Endothelial cell of umbilical vein (primary cell): ENCODE measurements at places on chromosomes 3 and 15. TPM values are rescaled to one million over a fixed set of nuclear protein-coding genes. Genes with fewer than 3 reads are reported as not detected.
A peak's percentile ranks its signal among the peaks of the same experiment; 100 is the strongest.

Gene IL17RE
- 1.2 and 1.5 TPM in 2 replicates for total RNA-seq

- DNase-seq: no peak
Measured at GRCh38 chr3:126770096-126770495, 66.1 kb downstream of the CHCHD6 start.

DNA sequence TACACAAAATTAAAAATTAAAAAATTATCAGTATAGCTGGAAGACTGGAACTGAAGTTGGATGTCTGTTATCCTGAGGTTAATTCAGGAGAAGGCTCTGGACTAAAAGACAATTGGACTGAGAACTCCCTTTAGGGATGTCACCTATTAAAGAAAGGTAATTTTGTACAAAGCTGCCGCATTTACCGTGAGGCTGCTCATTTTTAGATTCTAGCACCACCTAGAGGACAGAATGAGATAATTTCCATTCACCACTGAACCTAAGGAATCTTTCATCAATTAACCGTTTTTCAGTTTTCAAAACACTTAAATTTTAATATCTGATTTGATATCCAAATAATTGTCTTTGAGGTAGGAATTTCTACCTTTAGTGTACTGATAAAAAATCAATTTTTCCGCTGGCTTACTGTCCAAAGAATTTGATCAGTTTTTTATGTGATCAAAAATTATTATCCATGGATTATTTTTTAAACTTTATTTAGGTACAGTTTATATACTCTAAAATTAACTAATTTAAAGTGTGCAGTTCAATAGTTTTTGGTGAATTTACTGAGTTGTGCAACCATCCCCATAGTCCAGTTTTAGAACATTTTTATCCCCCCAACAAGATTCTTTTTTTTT lies 106.7 kb upstream of the TNIK start:
- DNase-seq: peak; percentile 55

Gene CDCP1
- total RNA-seq: 0.22 TPM in 1 of 2 replicates, not detected in the other

Gene SHC4
- 0.20 TPM in 1 of 2 replicates, not detected in the other for total RNA-seq

GRCh38 chr3:130404401-130404800 lies 58.9 kb downstream of the COL6A5 start:
- DNase-seq: no peak

DNA sequence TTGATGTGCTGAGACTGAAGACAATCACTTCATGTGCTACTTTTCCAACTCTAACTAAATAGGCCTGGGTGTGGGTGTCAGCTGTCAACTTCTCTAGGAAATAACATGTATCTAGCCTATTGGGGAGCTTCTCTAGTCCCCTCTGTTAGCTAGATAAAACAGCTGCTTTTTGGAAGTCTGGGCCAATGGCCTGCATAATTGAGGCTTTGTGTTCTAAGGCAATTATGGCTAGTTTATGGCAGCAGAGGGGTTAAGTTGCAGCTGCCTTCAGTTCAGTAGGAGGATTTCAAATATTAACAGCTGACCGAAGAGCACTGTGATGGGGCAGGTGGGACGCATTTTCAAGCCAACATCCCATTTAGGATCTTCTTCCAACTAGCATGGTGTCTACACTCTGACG lies 6.4 kb downstream of the COL8A1 start:
- no peak for DNase-seq

Gene SLC24A5
- not detected in 2 replicates for total RNA-seq

- no peak for DNase-seq
Measured at GRCh38 chr3:82002491-82002890, 241.0 kb upstream of the GBE1 start.

DNA sequence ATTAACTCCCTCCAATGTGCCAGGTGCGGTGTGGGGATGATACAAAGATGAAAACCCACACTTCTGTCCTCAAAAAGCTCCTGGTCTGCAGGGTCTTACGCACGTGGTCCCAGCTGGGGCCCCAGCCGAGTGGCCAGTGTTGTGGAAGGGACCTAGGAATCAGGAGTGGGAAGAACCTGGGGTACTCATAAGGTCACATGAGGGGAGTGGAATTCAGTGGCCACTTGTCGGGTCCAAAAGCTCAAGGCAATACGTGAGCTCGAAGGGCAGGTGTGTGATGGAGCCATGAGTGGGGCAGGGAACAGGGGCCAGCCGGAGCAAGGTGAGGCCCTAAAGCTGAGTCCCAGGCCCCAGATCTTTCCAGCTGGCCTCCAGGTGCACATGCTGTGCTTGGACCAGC lies 260.0 kb upstream of the LYSMD4 start:
- DNase-seq: no peak

DNA sequence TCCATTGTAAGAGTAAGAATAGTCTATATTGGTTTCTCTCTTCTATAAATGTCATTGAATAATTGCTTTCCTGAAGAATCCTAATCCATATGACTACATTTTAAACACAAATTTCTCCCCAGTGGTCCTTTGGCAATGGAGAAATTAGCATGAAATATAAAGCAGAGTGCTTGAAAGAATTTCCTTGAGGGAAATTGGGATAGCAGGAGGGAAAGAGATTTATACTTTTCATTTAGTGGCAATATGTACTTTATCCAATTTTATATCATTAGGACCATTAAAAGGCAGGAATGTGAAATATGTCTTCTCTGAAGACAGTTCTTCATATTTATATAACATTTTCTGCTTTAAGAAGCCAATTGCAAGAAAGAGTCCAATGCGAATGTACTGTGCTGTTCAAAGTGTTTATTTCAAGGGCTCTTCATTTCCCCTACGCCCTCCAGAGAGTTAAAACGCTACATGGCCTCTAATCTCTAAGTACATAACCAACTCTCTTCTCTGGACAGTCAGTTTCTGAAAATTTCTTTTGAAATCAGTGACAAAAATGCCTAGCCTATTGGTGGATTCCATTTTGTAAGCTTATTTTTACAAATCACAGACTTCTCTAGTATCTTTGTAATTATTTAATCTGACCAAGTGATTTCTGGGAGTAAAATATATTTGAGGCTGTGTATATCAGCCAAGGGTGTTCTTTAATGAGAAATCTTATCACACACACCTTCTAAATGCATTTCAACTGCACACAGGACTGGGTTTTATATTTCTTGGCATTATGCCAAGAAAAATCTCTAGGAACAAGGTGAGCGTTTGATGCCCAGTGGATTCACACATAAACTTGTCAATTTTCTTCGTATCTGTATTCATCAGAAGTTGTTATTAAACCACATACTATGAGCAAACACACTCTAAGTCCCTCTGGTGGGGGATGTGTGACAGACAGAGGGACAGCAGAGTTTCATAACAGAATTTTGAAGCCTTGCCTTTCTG lies 51.2 kb downstream of the KCNAB1 start:
- DNase-seq: no peak
